Immature natural killer cell (primary cell): ENCODE measurements at places on chromosomes 11 and 22.

- peak overlapping the region; percentile 28 for H3K27ac ChIP-seq
- H3K4me1 ChIP-seq = no peaks in the 10 kb centered on the region
- H3K36me3 ChIP-seq = no peaks in the 10 kb centered on the region
- no peak for DNase-seq
Observed at GRCh38 chr11:78311702-78312371, 105.8 kb downstream of the GAB2 start.

- H3K27me3 ChIP-seq = no peaks in the 10 kb centered on the region
- no peak overlapping the region for H3K4me3 ChIP-seq
- no peaks in the 10 kb centered on the region for H3K4me1 ChIP-seq
- H3K27ac ChIP-seq = no peak overlapping the region
- H3K36me3 ChIP-seq = no peaks in the 10 kb centered on the region
- DNase-seq = no peak
Observed at GRCh38 chr11:26121466-26121865, 210.5 kb upstream of the ANO3 start.

GRCh38 chr11:75204685-75205563 is 35.6 kb upstream of the TPBGL start:
- peak; percentile 64 for DNase-seq
- no peaks in the 10 kb centered on the region for H3K4me1 ChIP-seq
- no peak overlapping the region for H3K27ac ChIP-seq
- H3K4me3 ChIP-seq = no peak overlapping the region
- peaks cover 6% of the 10 kb centered on the region for H3K27me3 ChIP-seq

DNA sequence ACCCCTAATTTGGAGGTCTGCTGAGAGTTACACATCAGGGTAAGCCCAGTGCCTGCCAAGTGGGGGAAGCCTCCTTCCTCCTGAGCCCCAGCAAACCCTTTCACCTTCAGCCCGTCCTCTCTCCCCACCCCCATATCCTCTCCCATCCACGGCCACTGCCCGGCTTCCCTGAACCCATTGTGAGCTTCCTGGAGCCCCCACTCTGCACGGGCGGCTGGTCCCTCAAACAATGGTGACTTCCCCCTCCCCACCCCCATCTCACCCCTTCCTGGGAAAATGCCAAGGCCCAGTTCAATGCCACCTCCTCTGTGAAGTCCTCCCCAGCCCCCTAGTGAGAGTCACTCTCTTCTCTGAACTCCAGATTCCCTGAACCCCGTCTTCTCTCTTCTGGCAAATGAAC is 17.9 kb downstream of the DNAL4 start:
- no peak for DNase-seq
- peaks cover 8% of the 10 kb centered on the region for H3K36me3 ChIP-seq
- H3K4me1 ChIP-seq = peaks cover 6% of the 10 kb centered on the region
- no peak overlapping the region for H3K4me3 ChIP-seq
- H3K27ac ChIP-seq = peak overlapping the region; percentile 12

GRCh38 chr11:36328966-36329673 is 33.0 kb downstream of the PRR5L start:
- peaks cover 5% of the 10 kb centered on the region for H3K27me3 ChIP-seq
- H3K27ac ChIP-seq = no peak overlapping the region
- H3K36me3 ChIP-seq = no peaks in the 10 kb centered on the region

DNA sequence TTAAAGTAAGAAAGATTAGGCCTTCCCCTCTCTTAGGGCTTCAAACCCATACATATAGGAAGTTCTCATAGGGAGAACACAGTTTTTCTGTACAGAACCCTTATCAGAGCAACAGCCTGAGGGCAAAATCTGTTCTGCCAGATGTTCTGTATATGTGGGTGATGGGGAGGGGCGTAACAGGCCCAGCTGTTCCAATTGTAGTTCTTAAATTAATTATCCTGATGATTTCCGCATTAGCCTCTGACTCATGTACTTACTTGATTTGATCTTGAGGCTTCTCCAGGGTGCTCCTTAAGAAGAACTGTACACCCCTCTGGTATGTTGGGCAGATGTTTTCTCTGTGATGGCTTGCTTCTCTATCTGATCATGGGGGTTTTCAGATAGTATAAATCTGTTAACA is 123.1 kb upstream of the C11orf87 start:
- no peaks in the 10 kb centered on the region for H3K27me3 ChIP-seq
- H3K36me3 ChIP-seq = no peaks in the 10 kb centered on the region
- H3K4me3 ChIP-seq = no peak overlapping the region
- no peak overlapping the region for H3K27ac ChIP-seq
- DNase-seq = no peak
- H3K4me1 ChIP-seq = no peaks in the 10 kb centered on the region

DNA sequence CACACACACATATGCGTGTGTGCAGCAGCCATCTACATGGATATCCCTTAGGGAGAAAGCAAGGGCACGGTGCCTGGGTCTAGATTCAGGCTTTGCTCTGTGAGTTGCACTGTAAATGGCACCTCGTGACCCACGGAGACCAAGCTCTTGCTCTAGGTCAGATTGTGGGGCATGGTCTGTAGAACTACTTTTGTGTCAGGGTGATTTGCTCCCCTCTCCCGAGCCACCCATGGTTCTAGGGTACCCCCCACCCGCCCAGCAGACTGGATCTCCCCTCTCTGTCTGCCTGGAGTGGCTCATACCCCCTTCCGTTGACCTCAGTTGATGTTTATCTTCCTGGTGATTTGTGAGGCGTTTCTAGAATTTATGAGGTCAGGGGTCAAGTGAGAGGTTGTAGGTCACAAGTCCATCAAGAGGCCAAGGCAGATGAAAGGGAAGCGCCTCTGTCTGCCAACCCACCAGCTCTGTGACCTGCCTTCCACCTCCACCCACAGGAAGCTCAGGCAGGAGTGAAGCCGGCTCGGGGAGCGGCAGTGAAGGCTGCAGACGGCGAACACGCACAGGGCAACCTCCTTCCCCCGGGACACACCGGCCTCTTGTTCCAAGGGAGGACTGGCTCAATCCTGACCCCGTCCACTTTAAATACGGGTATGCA is 76.2 kb upstream of the TTLL12 start:
- peak overlapping the region; percentile 99 for H3K27ac ChIP-seq
- H3K27me3 ChIP-seq = peaks cover 8% of the 10 kb centered on the region
- DNase-seq = peak; percentile 79
- H3K36me3 ChIP-seq = no peaks in the 10 kb centered on the region
- H3K4me1 ChIP-seq = peaks cover 75% of the 10 kb centered on the region

DNA sequence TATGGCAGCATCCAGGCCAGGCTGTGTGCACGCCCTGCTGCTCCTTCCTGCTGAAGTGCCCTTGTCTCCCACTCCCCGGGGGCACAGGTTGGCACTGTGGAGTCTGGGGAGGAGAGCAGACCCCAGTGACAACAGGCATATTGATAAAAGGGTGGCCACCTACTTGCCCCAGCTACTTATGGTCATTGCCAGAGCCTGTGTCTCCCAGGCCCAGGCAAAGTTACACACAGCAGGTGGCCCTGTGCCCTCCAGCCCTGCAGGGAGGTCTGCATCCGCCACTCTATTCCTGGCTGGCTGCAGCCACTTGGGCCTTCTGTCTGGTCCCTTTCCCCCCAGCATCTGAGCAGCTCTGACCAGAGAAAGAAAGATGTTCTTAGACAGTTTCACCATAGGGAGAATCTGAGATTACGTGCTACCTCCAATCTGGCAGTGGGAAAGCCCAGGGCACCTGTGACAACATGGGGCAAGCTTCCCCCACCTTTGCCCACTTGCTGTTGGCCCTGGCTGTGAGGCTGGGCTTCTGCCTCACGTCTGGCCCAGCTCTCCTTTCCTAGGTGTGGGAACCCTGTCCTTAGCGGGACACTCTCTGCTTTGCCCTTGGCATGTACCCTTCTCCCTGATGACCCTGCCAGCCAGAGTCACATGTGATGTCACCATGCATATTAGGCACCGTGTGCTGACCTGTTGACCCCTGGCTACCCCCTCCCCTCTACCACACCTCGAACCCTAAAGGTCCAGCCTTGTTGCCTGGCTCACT is 25.3 kb upstream of the CSNK2A3 start:
- DNase-seq = no peak
- H3K36me3 ChIP-seq = no peaks in the 10 kb centered on the region
- H3K4me3 ChIP-seq = no peak overlapping the region
- no peaks in the 10 kb centered on the region for H3K27me3 ChIP-seq

DNA sequence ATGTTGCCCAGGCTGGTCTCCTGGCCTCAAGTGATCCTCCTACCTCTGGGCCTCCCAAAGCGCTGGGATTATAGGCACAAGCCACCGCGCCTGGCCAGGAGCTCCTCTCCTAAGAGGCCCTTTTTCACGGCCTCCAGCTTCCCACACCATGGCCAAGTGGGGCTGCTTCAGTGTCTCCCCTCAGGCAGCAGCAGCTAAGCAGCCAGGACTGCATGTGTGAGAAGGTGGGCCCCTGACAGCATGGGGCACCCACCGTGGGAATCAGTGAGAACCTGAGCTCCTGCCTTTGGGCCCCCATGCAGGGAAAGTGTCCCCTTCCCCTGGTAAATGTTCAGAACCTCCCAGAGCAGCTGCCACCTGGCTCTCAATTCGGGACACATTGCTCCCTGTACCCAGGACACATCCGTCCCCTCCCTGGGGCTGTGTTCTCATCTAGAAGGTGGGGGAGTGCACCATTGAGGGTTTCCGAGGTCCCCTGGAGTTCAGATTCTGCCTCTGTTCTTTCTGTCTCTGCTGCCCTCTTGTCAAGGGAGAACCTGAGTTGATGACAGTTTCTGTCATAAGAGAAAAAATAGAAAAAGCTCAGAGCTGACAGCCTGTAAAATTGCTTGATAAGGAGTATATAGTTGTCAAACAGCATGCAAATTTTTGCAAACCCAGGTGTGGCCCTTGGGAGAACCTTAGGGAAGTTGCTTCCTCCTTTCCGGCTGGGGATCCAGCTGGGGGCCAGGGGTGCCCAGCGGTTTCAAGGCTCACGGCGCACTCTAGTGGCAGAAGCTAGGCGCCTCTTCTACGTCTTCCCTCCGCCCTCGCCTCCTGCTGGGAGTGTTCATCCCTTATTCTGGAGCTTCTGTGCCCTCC is 29.7 kb downstream of the FAM83F start:
- H3K4me3 ChIP-seq = no peak overlapping the region
- no peak overlapping the region for H3K27ac ChIP-seq
- no peaks in the 10 kb centered on the region for H3K4me1 ChIP-seq
- peak; percentile 46 for DNase-seq
- peaks cover 6% of the 10 kb centered on the region for H3K27me3 ChIP-seq

DNA sequence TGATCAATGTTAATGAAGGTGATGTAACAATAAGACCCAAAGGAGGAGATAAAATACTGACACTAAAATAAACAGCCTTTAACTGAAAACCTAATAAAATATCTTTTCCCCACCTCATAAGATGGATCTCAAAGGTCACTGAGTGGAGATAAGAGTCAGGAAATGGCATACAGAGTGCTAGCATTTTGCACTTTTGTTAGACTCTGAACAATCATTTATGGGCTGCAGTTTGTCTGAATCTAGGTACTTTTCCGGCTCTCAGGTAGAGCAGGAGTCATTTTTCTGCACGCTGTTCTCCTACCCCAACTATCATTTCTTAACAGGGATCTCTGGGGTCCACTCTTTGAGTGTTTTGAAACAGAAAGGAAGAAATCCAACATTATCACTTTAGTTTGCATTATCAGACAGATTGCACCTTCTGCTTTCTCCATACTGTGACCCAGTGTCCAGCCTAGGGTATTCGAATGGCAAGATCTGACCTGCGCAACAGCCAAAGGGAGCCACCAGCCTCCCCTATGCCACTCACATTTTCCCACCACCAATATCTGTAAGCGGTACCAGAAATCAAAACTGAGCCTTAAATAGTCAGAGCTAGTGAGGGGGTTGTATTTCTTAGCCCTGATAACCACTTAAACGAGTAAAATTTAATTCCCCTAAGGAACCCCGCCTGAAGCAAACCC is 863 bp downstream of the SIAE start:
- no peaks in the 10 kb centered on the region for H3K36me3 ChIP-seq
- H3K27me3 ChIP-seq = peaks cover 27% of the 10 kb centered on the region
- DNase-seq = no peak
- H3K27ac ChIP-seq = peak overlapping the region; percentile 94
- peaks cover 21% of the 10 kb centered on the region for H3K4me1 ChIP-seq
- peak overlapping the region; percentile 92 for H3K4me3 ChIP-seq

DNA sequence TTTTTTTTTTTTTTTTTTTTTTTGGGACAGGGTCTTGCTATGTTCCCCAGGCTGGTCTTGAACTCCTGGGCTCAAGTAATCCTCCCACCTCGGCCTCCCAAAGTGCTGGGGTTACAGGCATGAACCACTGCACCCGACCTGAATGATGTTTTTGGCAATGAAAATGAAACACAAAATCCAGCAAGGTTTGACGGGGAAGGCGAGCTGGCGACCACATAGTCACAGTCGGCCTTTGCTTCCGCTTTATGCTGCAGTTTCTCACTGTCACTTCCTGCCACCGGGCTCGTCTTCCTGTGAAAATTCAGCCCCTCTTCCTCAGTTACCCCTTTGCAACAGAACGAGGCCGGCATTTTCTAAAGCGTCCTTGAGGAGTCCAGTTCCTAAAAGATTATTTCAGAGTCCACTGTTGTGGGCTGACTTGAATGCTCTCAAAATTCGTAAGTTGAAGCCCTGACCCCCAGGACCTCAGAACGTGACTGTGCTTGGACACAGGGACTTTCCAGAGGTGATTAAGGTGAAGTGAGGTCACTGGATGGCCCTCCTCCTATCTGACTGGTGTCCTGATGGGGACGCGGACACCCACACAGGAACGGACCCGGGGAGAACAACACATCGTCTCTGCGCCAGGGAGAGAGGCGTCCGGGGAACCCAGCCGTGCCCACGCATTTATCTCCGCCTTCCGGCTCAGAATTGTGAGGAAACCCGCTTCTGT is 2.9 kb upstream of the BID start:
- H3K27me3 ChIP-seq = peaks cover 10% of the 10 kb centered on the region
- peak overlapping the region; percentile 95 for H3K4me3 ChIP-seq
- peak; percentile 87 for DNase-seq
- H3K27ac ChIP-seq = peak overlapping the region; percentile 98
- peaks cover 87% of the 10 kb centered on the region for H3K4me1 ChIP-seq

DNA sequence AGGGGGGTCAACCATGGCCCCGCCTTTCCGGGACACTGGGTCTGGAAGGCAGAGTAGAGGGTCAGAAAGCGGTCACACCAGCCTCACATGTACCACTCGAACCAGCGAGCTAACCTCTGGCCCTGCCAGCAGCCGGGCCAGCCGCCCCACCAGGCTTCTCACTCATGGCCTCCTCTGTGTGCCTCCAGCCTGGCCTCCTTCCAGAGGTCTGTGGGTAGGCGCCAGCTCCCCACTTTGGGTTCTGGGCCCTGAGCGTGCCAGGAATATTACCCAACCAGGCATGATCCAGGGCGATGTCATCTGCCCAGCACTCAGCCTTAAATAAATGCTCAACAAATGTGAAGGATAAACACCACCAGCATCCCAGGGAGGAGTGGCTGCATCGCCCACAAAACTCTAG is 5.8 kb downstream of the SCUBE1 start:
- no peak for DNase-seq
- no peak overlapping the region for H3K4me3 ChIP-seq
- no peaks in the 10 kb centered on the region for H3K36me3 ChIP-seq
- peaks cover 11% of the 10 kb centered on the region for H3K27me3 ChIP-seq
- no peak overlapping the region for H3K27ac ChIP-seq
- H3K4me1 ChIP-seq = no peaks in the 10 kb centered on the region

- H3K4me1 ChIP-seq = peaks cover 36% of the 10 kb centered on the region
- peaks cover 6% of the 10 kb centered on the region for H3K36me3 ChIP-seq
- no peak overlapping the region for H3K4me3 ChIP-seq
- DNase-seq = no peak
- H3K27ac ChIP-seq = no peak overlapping the region
Observed at GRCh38 chr11:1483445-1483961, 3.1 kb downstream of the MOB2 start.
